ENCODE measurements at places on chromosomes 3 and 15. TPM values are rescaled to one million over a fixed set of nuclear protein-coding genes. Genes with fewer than 3 reads are reported as not detected.

Gene ABI3BP
- total RNA-seq = 4.2 TPM

GRCh38 chr3:192851821-192852372, 65.8 kb downstream of the MB21D2 start:
- peak; percentile 42 for DNase-seq

DNA sequence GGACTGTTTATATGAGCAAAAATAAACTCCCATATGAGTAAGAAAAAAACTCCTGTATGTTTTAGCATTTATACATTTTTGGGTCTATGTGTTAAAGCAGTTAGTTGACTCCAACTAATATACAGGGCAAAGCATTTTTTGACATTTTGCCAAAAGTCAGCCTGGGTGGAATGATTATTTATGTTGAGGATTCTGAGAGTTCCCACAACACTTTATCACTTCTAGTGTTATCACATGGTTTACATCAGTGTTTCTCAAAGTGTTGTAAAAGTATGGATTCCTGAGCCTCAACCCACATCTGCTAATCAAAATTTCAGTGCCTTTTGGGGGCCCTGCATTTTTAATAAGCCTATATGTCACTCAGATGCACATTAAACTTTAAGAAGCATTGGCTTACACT, 337.3 kb upstream of the WNT5A start:
- DNase-seq = no peak

GRCh38 chr3:66404197-66404596, 96.6 kb downstream of the LRIG1 start:
- DNase-seq = no peak

GRCh38 chr15:48411971-48412591, 80.9 kb downstream of the DUT start:
- DNase-seq = no peak

- DNase-seq = peak; percentile 15
Observed at GRCh38 chr3:151091685-151092345, 6.4 kb downstream of the MED12L start.

Gene RTP1
- not detected for total RNA-seq

GRCh38 chr15:75107908-75108838, 84.8 kb downstream of the PPCDC start:
- peak; percentile 91 for DNase-seq

GRCh38 chr3:150062492-150062891, 91.8 kb upstream of the PFN2 start:
- peak; percentile 81 for DNase-seq

DNA sequence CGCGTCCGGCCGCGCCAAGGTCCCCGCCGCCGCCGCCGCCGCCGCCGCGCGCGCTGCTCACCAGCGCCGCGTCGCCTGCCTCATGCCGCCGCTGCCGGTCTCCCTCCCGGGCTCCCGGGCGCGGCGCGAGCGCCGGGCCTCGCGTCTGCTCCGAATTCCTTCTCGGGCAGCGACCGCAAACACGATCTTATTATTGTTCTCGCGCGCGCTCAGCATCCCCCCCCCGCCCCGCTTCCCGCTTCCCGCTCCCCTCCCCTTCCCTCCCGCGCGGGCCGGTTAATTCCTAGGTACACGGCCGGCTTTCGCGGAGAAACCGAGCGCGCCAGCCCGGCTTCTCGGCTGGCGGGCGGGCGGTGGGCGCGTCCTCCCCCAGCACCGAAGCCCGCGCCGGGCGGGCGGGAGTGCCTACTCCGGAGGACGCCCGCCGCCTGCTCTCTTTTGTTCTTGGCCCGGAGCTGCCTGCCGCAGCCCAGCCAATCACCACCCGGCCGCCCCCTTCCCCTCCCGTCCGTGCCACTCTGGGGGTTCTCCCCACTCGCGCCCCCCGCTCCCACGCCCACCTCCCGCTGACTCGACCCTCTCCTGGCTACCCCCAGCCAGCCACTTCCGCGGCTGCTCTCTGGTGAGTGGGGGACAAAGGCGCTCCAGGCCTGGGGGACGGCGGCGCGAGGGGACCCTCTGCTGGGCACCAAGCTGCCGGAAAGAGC, at the start of gene HDGFL3:
Gene HDGFL3 (minus strand): TSS at position 164 of the 707 bp plus-strand sequence. CDS start 409 bp downstream, outside the sequence.
- DNase-seq = peak; percentile 39

GRCh38 chr3:181860235-181860634, 148.5 kb downstream of the SOX2 start:
- DNase-seq = no peak

Gene LSAMP
- 8.1 TPM for total RNA-seq

GRCh38 chr15:95035106-95035505, 803.7 kb downstream of the MCTP2 start:
- DNase-seq = no peak

- peak; percentile 91 for DNase-seq
Observed at GRCh38 chr15:70870051-70870450, 16.1 kb upstream of the LARP6 start.

GRCh38 chr3:126153695-126154360, 26.6 kb downstream of the ALDH1L1 start:
- no peak for DNase-seq

- DNase-seq = peak; percentile 65
Observed at GRCh38 chr15:89167267-89168176, 53.9 kb downstream of the RLBP1 start.

Gene EXD1
- not detected for total RNA-seq

DNA sequence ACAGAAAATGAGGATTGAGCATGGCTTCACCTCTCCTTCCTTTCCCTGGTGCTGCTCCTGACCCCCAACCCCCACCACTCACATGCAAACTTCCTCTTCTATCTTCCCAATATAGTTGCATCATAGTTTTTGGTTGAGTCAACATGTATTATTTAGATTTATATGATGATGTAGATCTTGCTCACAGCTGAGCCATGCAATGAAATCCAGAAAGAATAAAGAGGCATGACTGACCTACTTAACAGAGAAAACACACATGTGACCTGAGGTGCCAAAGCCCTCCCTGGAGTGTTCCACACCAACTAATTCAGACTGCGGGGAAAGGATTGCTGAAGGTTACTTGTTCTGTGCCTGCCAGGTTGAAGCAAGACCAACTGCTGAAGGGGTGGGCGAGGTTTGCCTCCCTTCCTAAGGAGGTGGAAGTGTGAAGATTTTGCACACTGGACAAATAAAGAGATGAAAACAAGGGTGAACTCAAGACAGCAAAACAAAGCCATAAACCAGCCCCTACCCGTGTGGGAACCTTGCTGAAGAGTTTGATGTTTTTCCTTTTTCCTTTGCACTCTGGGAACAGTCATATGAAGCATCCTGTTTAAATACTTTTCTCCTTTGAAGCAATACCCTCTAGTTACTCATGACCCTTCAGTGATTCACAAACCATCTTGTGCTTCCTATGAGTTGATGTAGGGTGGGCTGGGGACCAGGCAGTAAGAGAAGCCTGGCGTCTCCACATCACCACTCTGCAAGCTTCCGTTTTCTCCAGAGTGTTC, 155.2 kb upstream of the UBE2E1 start:
- peak; percentile 97 for DNase-seq
